ENCODE measurements at places on chromosomes 2 and 18.

GRCh38 chr2:34851804-34852203 lies 1252.7 kb upstream of the FAM98A start:
- no peak for DNase-seq

DNA sequence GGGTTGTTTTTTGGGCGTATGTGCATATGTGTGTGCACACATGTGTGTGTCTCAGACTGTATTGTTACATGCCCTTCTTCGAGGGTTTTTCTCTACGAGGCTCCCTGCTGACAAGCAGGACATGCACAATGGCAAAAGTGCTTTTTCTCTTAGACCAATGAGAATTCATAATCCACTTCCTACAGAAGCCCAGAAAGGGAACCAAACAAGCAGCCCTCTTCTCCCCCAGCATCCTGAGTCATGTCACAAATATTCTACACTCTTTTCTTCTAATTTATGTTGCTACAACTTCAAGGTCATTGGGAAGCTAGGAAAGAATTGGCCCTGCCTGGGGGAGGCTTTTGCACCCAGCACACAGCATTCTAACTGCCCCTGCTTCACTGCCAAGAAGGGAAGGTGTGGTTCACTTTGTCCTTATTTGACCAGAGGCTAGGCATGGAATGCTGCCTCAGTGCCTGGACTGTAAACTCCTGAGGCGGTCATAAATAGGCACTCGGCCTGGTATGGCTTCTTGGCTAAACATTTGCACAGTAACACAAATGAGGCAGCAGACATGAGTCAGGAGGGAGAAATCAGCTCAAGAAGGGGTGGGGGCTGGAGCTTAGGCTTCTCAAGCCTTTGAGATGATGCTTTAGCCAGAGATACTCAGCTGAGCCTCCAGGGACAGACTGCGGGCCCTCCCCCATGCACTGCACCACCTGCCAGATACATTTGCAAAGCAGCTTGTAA lies 92.7 kb upstream of the KLF7 start:
- DNase-seq = no peak

GRCh38 chr2:64212346-64212745 lies 68.1 kb upstream of the PELI1 start:
- DNase-seq = peak; percentile 44

DNA sequence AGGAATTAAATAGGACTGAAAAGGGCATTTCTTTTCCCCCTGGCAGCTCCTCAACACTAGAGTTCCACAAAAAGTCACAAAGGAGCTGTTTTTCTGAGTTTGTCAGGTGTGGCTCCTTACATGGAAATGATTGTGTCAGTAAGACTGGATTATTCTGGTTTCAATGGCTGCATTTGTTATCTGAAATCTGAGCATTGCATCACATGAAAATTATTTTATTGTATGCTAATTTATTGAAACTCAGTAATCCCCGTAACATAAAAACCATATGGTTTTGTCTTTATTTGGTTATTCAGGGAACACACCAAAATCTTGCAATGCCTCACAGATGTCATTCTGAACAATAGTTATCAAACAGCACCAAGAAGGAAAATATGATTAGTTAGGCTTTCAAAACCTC lies 439.7 kb upstream of the TNP1 start:
- DNase-seq = no peak

GRCh38 chr2:4346628-4347027 lies 643.3 kb downstream of the DCDC2C start:
- DNase-seq = no peak

- DNase-seq = no peak
Observed at GRCh38 chr2:232030229-232030628, 68.7 kb downstream of the DIS3L2 start.

DNA sequence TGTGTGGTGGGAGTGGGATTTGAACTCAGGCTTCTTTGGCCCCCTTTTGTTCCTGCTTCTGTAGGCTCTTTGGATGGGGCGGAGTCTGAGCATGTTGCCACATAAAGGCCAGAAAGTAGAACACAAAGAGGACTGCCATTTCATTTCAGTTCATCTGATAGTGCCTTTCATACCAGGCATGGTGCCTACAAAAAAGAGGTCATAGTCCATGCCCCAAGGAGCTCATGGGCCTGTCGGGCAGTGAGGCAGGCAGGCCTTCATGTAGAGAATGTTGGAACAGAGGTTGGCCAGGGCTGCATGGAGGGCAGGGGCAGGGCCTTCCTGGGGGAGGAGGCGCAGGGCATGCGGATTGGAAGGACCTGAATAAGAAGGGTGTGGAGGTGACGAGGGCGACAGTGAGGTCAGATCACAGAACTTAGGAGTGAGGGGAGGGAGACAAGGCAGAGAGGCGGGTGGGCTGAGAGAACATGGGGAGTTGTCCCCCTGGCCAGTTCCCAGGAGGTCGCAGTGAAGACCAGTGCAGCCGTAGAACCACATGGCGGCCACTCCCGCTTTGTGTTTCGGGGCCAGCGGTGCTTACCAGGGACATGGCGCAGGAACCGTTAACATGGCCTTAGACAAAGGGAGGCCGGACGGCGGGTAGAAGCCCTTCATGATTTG lies 49.1 kb downstream of the ITGB1BP1 start:
- DNase-seq = no peak

DNA sequence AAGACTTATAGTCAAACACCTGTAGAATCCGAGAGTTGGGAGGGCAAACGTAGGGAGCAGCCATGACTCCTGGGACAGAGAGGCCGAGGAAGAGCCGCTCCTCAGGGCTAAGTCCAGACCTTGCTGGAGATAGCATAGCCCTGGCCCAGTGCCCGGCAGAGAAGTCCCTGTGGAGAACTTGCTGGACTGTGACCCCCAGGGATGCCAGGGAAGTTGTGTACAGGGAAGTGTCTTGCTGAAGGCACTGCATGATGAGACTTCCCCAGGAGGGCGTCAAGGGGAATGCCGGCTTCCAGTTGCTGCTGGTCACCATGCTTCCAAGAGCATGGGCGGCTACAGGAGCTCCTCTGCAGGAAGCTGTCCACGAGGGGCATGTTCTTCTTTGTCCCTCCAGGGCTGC lies 8.6 kb upstream of the CNDP1 start:
- DNase-seq = no peak

- no peak for DNase-seq
Observed at GRCh38 chr2:133737242-133737993, 169.2 kb upstream of the NCKAP5 start.

DNA sequence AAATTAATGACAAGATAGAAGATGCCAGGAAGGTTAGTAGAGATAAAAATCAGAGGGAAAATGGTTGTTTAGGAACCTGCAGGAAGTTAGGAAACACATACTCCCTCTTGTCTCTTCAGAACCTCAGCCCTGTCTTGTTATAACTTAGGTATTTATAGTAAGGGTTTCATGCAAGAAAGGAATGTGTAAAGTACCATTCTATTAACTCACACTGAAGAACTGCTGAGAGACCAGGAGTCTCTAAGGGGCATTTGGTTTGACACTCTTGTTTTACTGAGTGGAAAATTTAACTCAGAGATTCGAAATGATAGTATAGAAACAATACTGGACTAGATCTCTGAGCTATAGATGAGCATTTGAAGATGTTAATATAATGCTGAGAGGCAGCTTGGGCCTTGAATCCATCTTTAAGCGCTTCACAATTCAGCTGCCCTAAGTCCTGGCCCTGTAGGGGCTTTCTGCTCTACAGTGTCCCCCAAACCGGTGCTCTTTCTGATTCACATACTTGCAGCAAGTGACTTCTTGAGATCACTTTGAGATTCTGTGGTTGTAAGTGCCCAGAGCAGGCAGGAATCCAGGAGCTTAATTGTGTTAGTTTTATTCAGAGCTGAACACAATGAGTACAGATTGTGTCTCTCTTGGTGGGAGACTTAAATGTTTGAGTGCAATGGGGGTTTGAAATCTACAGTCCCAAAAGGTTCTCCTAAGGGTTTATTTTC lies 235.0 kb upstream of the RGPD4 start:
- DNase-seq = no peak

DNA sequence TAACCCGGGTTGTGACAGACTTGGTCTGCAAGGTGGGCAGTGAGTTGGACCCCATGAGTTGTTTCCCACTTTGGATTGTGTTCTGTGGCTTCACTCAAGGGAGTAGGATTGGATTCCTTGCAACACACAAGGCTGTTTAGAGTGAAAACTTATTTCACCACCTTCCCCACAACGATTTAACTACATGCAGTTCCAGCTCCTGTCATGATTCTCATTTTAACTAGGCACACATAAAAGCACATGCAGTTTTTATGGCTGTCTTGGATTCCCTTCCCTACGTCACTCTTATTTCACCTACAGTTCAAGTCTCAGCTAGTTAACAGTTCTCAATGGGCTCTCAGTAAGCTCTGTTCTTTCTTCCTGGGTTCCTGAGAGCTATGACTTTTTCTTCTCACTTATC lies 15.9 kb downstream of the EFEMP1 start:
- DNase-seq = no peak

DNA sequence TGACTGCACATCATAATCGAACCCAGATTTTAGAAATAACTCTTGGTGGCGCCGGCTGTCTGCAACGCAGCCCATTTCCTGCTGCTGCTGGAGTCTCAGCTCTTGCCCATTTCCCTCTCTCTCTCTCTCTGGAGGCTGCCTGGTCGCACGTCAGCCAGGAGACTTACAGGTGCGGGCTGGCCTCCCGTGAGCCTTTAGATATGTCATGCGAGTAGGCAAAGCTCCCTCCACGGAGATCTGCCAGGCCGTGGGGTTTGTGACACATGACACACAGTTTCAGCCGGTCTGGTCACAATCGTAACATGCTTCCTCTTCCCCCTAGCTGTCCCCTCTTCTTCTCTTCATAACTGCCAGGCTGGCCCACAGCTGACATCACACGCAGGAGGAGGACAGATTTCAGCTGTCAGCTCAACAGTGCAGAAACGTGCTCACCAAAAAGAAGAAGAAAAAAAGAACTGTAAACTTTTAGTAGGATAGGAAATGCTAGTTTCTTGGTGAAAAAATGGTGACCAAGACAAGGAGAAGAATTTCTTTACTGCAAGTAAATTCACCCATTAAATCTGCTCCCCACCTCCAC lies 489.3 kb downstream of the ZNF516 start:
- DNase-seq = no peak

Data from MM.1S (cell line).